Left ventricle myocardium inferior (tissue), 1 donor: ENCODE measurements at places on chromosomes 5 and 9.

- H3K27me3 ChIP-seq: no peaks in the 10 kb centered on the region
- H3K27ac ChIP-seq: no peak overlapping the region
- H3K4me3 ChIP-seq: no peak overlapping the region
- no peak for DNase-seq
These were observed 119.6 kb downstream of the PRDM9 start for GRCh38 chr5:23626961-23627360.

DNA sequence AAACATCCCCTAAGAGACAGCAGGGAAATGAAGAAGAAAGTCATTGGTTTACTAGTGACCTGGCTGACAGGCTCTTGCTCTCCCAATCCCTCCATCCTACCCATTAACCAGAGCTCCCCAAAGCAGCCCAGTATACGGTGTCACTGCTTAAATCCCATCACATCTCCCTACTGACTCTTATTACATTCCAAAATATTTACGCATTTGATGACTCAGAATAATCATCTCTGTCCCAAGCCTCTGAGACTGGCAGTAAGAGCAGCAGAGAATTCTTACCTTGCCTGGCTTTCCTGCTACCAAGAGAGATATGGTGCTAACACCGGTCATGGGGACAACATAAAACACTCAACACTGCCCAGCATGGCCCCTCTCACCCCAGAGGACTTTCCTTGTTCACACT is 20.2 kb upstream of the WHRN start:
- DNase-seq: no peak
- no peaks in the 10 kb centered on the region for H3K36me3 ChIP-seq
- H3K4me1 ChIP-seq: no peaks in the 10 kb centered on the region

DNA sequence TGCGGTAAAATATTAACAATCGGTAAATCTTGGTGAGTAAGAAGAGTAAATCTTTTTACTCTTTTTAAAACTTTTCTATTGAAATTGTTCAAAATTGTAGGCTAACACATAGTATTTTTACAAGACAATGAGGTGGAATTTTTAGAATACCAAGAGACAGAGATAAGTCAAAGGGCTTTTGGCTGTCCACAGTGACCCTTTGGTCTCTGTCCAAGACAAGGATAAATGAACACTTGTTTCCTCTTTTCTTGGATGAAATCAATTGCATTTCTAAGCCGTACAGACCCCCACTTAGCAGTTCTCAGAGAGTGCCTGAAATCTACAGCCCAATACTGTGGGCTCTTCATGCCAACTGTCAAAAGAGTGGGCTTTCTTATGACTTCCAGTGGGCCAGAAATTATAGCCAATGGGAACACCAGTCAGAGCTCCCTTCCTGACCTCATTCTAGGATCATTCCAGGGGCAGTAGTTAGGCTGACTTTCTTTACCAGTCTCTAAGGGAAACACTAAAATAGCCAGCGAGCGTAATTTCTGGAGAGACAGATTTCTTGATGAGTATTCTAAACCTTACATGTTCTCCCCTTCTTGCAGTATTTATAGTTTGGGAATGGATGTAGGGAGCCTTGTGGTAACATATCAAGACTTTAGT is 74.1 kb downstream of the GALNT10 start:
- no peak overlapping the region for H3K4me3 ChIP-seq
- no peak for DNase-seq
- peak overlapping the region; percentile 41 for H3K27ac ChIP-seq
- H3K27me3 ChIP-seq: no peaks in the 10 kb centered on the region
- H3K36me3 ChIP-seq: no peaks in the 10 kb centered on the region

DNA sequence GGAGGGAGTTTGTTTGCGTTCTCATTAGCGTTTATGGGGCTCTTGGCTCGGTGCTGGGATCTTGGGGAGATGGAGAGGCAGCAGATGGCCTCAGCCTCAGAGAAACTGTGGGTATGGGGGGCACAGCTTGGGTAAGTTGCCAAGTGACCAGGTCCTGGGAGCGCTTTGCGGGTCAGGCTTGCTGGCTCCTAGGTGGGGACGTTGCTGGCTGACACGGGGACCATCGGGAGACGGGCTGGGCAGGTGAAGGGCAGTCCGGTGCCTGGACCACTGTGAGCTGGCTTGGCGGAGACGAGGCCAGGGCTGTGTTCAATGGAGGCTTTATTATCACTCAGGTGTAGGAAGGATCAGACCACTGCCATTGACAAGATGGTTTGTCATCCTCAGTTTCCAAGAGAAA is 30.0 kb downstream of the FGD3 start:
- DNase-seq: no peak
- H3K36me3 ChIP-seq: no peaks in the 10 kb centered on the region
- no peak overlapping the region for H3K4me3 ChIP-seq
- H3K4me1 ChIP-seq: peaks cover 15% of the 10 kb centered on the region
- no peaks in the 10 kb centered on the region for H3K27me3 ChIP-seq
- no peak overlapping the region for H3K27ac ChIP-seq

DNA sequence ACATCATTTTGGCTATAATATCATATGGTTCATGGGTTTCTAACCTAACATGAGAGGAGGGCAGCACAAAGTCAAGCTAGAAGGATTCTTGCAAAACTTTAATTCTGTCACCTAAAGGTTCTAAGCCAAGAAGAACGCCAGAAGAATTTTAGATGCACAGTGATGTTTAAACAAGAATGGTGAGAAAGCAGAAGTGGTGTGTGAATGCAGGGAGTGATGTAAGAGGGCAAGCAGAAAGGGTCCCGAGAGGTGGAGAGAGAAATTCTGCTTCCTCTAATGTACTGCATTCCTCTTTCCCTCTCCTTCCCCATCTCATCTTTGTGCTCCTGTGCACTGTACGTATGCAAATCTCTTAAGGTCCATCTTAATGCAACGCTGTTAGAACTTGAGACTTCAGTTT is 2.1 kb upstream of the TRMO start:
- peaks cover 38% of the 10 kb centered on the region for H3K4me1 ChIP-seq
- no peak for DNase-seq
- H3K27ac ChIP-seq: no peak overlapping the region
- no peak overlapping the region for H3K4me3 ChIP-seq

- DNase-seq: no peak
- no peaks in the 10 kb centered on the region for H3K27me3 ChIP-seq
- H3K36me3 ChIP-seq: peaks cover 66% of the 10 kb centered on the region
- peak overlapping the region; percentile 34 for H3K27ac ChIP-seq
- no peak overlapping the region for H3K4me3 ChIP-seq
- peaks cover 30% of the 10 kb centered on the region for H3K4me1 ChIP-seq
These were observed 55.1 kb downstream of the NUP214 start for GRCh38 chr9:131180454-131180853.

DNA sequence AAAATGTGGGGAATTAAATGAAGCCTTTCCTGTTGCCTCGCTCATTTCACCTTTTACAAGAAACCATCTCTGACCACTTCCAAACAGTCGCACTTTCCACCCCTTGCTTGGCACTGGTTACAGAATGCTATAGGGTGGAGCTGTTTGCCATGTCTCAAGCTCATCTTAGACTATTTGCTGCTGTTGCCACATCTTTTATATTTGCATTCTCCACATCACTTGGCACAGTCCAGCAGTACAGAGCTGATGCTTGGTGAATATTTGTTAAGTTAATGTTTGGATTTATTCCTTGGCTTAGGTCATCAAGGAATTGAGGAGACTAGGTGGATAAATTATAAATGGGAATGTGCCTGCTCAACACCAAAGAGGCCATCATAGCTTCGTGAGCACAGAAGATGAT is 53.2 kb downstream of the GNA14 start:
- no peak for DNase-seq
- no peaks in the 10 kb centered on the region for H3K36me3 ChIP-seq
- H3K27me3 ChIP-seq: no peaks in the 10 kb centered on the region
- H3K4me3 ChIP-seq: no peak overlapping the region
- H3K4me1 ChIP-seq: peaks cover 57% of the 10 kb centered on the region

- no peak overlapping the region for H3K4me3 ChIP-seq
These were observed 131.5 kb upstream of the OTULINL start for GRCh38 chr5:14450018-14450524.

DNA sequence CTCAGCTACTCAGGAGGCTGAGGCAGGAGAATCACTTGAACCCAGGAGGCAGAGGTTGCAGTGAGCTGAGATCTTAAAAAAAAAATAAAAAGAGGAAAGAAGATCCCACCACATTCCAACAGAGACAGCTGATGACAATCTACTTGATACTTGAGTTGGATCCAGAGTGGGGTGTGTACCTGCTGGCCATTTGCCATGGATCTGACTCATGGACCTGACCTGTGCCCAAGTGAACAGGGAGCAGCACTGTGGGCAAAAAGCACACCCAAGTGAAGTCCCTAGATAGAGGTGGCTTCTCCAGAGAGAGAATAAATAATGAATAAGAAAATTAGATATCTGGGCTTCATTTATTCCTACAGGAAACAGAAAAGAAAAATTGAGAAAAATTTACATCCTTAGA is 81.2 kb upstream of the MIER3 start:
- no peak overlapping the region for H3K27ac ChIP-seq
- DNase-seq: no peak
- H3K27me3 ChIP-seq: peaks cover 57% of the 10 kb centered on the region
- no peaks in the 10 kb centered on the region for H3K36me3 ChIP-seq

GRCh38 chr5:122107016-122107415 is 22.3 kb upstream of the ZNF474 start:
- no peak overlapping the region for H3K27ac ChIP-seq
- H3K4me3 ChIP-seq: no peak overlapping the region
- no peaks in the 10 kb centered on the region for H3K36me3 ChIP-seq
- DNase-seq: no peak

- H3K4me1 ChIP-seq: peaks cover 76% of the 10 kb centered on the region
- peak; percentile 83 for DNase-seq
- peaks cover 33% of the 10 kb centered on the region for H3K27me3 ChIP-seq
- H3K4me3 ChIP-seq: peak within 1 kb of the TSS; percentile 66
- H3K27ac ChIP-seq: peak within 1 kb of the TSS; percentile 76
These were observed at the start of gene STC2 for GRCh38 chr5:173327948-173328843. TSS of gene STC2 (minus strand) at chr5:173328414. CDS start at chr5:173328193, 221 bp downstream.

- H3K36me3 ChIP-seq: no peaks in the 10 kb centered on the region
- H3K4me1 ChIP-seq: no peaks in the 10 kb centered on the region
- H3K27ac ChIP-seq: no peak overlapping the region
- H3K4me3 ChIP-seq: no peak overlapping the region
- DNase-seq: no peak
These were observed 169.1 kb downstream of the DMRT2 start for GRCh38 chr9:1219284-1219683.

GRCh38 chr5:114430532-114430931 is 68.7 kb downstream of the KCNN2 start:
- H3K4me3 ChIP-seq: no peak overlapping the region
- no peak for DNase-seq
- H3K36me3 ChIP-seq: no peaks in the 10 kb centered on the region
- no peak overlapping the region for H3K27ac ChIP-seq
- H3K27me3 ChIP-seq: no peaks in the 10 kb centered on the region

DNA sequence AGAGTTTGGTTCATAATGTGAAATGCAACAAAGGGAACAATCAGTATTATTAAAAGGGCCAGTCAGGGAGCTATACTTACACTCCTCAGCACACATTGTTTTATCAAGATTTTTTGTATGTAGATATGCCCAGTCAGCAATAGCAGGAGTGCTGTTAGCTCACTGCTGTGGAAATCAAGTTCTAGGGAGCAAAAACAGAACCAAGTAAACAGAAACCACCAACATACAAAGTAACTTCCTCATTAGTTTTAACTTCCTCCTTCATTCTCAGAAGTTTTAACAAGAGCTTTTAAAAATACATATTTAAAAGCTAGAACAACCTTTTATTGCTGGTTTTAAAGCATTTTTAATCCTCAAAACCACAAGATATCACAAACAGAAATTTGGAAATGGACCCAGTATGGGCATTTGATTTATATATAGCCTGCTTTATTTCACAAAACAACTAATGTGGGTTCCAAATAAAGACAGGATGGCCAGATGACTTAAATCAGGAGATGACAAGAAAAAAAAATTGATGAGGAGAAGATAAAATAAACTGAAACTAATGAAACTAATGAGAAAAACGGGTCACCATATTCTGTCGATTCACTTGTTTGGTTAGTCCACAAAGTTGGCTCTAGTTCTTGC is 178.5 kb downstream of the ADAMTS12 start:
- no peaks in the 10 kb centered on the region for H3K27me3 ChIP-seq
- H3K4me1 ChIP-seq: no peaks in the 10 kb centered on the region
- H3K27ac ChIP-seq: peak overlapping the region; percentile 4
- H3K4me3 ChIP-seq: no peak overlapping the region

DNA sequence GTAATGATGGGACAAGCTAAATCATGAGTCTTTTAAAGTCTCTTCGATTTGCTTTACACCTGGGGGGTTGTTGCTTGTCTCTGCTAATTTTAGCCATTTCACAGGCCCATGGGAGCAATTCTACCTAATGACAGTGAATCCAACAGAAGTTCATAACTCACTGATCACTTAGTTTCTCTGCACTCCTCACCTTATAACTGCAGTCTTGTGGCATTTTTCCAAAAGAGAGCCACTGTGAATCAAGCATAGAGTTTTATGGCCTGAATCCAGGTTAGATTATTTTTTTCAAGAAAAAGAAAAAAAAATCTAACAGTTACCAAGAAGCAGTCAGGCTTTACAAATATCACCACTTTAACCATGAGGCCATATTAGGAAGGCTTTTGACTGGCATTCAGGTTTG is 1.5 kb upstream of the IL7R start:
- H3K27ac ChIP-seq: peak overlapping the region; percentile 15
- H3K4me3 ChIP-seq: no peak overlapping the region
- H3K27me3 ChIP-seq: no peaks in the 10 kb centered on the region
- H3K4me1 ChIP-seq: peaks cover 4% of the 10 kb centered on the region
- no peak for DNase-seq
- no peaks in the 10 kb centered on the region for H3K36me3 ChIP-seq

DNA sequence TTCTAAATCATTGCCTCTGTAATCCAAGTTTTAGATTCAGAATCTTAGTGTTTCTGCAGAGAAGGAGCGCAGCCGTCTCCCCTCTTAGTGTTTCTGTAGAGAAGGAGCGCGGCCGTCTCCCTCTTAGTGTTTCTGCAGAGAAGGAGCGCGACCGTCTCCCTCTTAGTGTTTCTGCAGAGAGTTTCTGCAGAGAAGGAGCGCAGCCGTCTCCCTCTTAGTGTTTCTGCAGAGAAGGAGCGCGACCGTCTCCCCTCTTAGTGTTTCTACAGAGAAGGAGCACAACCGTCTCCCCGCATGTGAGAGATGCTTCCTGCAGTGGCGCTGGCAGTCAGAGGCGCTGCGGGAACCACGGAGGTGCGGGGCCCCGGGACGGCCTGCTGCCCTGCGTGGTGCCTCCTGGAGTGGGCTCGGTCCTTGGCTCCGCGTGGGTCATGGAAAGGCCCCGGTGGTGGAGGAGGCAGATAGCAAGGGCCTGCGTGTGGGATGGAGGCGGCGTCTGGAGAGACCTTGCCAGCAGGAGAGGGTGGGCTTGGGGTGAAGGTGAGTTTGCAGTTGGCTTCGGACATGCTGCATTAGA is 10.9 kb downstream of the CEP72 start:
- no peaks in the 10 kb centered on the region for H3K4me1 ChIP-seq
- no peak overlapping the region for H3K4me3 ChIP-seq
- H3K36me3 ChIP-seq: peaks cover 48% of the 10 kb centered on the region
- no peak overlapping the region for H3K27ac ChIP-seq
- DNase-seq: no peak

GRCh38 chr5:148565148-148565547 is 89.2 kb downstream of the HTR4 start:
- H3K36me3 ChIP-seq: no peaks in the 10 kb centered on the region
- no peak overlapping the region for H3K27ac ChIP-seq
- H3K27me3 ChIP-seq: no peaks in the 10 kb centered on the region
- DNase-seq: no peak
- H3K4me3 ChIP-seq: no peak overlapping the region
- H3K4me1 ChIP-seq: peaks cover 14% of the 10 kb centered on the region
